ENCODE measurements at places on chromosomes 6 and 20.

DNA sequence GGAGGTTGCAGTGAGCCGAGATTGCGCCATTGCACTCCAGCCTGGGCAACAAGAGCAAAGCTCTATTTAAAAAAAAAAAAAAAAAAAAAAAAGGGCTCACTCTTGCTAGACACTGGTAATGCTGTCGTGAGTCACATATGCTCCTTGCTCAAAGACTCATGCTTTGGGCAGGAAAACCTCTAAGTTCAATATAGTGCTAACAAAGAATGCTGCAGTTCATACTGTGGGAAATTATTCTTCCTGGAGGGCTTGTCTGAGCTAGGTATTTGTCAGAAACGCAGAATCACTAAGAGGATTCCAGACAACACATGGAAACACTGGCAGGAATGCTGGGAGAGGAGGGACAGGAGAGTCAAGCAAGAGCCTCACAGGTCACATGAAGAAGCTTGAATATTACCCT lies 2.3 kb upstream of the LYRM2 start:
- no peak for DNase-seq

GRCh38 chr6:31572041-31572911 lies at the start of gene LTA:
Gene LTA, plus strand, starts transcription at chr6:31572289. Its CDS starts 454 bp downstream, at chr6:31572743.
- DNase-seq: no peak

DNA sequence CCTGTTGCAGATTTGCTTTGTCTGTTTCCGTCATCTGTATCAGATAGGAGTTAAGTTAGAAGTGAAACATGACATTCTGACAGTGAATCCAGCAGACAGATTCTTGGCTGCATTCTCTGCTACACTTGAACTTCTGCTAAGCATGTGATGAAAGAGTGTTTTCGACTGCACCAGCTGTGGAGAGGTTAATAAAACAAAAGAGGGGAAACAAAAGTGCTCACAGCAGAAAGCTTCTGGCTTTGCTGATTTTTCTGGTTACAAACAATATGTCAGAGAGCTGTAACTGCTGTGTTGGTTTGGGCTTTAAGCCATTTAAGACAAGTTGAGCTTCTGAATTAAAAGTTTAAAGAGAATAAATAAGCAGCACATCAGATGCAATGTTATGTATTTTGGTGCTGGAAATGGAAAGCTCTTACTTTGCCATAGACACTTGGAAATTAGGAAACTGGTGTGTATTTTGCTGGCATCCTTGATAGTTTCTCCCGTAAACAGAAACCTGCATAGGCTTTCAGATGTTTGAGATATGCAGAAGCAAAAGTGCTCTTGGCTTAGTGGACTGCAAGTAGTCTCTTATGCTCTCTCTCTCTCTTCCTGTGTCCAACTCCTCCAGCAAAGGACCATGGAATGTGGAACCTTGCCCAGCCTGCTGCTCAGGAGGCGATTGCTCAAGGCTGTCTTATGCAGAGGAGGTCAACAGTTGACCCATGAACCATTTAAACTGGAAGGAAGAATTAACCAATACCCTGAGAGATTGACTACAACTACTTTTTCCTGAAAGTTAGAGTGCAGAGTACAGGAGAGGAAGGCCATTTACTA lies 104.9 kb downstream of the RPS12 start:
- DNase-seq: no peak

DNA sequence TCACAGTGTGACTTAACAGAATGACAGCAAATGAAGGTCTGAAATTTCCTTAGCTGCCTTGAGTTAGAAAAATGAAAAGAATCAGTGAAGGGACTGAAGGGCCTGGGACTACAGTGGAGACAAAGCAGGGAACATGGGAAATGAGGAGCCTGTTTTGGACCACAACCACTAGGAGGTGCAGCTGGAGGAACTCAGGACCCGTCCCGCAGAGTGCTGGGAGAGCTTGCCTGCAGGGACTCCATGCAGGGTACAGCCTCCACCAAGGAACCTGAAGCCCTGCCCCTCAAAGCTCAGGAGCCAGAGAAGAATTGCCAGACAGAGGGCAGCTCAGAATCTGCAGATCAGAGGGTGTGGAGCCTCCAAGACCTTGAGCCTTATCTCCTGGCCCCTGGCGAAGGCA lies 50.7 kb downstream of the LRFN2 start:
- no peak for DNase-seq

DNA sequence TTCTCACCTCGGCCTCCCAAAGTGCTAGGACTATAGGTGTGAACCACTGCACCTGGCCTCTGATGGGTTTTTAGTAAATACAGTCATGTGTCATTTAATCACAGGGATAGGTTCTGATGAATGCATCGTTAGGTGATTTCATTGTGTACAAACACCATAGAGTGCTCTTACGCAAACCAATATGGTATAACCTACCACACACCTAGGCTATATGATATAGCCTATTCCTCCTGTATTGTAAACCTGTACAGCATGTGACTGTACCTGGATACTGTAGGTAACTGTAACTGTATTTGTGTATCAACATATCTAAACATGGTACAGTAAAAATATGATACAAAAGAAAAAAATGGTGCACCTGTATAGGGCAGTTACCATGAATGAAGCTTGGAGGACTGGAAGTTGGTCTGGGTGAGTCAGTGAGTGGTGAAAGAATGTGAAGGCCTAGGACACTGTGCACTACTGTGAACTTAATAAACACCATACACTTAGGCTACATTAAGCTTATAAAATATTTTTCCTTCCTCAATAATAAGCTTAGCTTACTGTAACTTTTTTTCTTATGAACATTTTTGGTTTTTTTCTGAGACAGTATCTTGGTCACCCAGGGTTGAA lies 10.0 kb downstream of the BICRAL start:
- DNase-seq: no peak

DNA sequence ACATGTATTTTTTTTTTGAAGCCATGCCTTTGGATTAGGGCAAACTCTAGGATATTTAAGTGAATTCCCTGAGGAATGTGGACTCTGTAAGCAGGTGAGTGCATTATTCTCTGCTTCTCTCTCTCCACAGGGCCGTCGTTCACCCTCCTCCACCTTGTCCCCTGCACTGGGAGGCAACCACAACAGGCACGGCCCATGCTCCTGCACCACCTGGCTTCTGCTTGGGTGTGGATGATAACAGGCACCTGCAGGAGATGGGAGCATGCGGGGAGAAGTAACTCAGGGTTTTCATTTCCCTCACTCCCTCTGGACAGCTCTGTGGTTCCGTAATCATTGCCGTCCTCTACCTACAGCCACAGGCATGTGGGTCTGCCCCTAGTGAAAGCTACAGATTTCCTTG lies 43.4 kb downstream of the HLA-C start:
- DNase-seq: no peak

DNA sequence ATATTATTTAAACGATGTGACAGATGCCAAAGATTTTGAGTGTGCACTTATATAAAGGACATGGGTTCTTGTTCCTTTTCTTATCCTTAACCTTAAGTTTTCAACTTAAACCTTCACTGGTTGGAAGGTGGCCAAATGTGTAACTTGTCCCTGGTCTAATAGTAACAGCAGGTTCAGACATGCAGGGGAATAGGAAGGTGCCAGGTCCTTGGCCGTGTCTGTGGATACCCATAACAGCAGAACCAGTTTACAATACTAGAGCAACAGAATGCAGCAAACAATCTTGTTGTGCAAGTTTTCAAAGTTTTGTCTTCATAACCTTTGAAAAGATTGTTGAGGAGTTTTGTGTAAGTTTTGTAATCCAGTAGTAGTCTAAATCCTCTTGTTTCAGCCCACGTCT lies 4.4 kb downstream of the MYB start:
- peak; percentile 88 for DNase-seq

- DNase-seq: no peak
Observed at GRCh38 chr6:121460170-121460569, 24.7 kb downstream of the GJA1 start.

DNA sequence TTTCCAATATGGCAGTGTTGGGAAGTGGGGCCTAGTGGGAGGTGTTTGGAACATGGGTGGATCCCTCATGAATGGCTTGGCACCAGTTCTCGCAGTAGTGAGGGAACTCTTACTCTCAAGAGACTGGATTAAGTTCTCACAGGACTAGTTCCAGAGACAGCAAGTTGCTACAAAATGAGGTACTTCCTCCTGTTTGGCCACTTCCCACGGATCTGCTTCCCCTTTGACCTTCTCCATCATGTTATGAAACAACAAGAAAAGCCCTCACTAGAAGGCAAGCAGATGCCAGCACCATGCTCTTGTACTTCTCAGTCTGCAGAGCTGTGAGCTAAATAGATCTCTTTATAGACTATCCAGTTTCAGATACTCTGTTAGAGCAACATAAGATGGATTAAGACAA lies 3.1 kb downstream of the RSPH3 start:
- no peak for DNase-seq

GRCh38 chr6:34875292-34876213 lies 12.3 kb downstream of the TAF11 start:
- DNase-seq: no peak

GRCh38 chr6:148979014-148979901 lies 232.4 kb downstream of the UST start:
- DNase-seq: no peak

DNA sequence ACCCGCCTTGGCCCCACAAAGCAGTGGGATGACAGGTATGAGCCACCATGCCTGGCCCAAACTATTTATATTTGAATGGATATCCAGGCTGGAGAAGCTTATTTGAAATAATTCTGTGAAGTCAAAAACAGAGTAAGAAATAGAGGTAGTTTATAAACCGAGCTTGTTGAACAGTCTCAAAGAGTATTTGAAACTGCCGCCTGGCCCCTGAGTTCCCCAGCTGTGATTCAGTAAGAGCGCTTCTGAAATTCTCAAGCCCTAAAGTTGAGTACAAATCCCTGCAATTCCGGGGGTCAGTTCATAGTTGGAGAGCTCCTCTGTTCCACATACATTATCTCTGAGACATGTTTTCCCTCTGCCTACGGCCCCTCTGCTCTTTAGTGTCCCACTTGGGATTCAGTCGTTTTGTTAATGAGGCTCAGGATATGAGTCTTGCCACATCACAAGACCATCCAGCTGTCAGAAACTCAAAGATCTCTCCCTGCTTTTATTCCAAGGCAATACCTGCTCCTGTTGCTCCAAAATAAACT lies 127.8 kb downstream of the SOD2 start:
- DNase-seq: no peak

DNA sequence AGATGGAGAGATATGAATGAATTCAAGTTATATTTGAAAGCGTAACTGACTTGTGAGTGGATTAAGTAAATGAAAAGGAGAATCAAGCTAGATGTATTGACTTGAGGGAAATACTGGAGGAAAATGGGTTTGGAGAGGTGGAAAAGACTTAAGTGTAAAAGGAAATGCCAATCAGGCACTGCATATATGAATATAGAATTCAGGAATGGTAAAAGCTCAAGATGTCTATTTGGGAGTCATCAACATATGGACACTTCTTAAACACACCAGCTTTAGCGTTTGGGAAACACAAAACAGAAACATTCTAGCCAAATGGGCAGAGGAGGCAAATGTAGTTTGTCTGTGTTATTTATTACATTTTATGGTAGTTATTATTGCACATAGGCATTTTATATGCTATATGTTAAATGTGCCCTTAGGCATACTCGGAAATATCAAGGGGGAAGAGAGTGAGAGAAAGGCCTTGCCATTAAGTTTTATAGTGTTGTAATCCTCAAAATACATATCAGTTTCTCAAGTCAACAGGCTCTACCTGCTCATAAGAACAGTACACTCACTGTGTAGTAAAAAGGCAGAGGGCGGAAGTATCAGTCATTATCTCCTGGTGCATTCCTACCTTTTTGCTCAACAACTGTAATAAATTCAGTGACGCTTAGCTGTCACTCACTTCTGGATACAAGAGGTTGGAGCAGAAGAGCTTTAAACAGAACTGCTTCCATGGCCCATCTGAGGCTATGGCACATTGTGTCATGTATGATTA lies 33.7 kb upstream of the ME1 start:
- no peak for DNase-seq

All from NCI-H526 (cell line).